ENCODE measurements at places on chromosomes 16 and 17.
A peak's percentile ranks its signal among the peaks of the same experiment; 100 is the strongest.

DNA sequence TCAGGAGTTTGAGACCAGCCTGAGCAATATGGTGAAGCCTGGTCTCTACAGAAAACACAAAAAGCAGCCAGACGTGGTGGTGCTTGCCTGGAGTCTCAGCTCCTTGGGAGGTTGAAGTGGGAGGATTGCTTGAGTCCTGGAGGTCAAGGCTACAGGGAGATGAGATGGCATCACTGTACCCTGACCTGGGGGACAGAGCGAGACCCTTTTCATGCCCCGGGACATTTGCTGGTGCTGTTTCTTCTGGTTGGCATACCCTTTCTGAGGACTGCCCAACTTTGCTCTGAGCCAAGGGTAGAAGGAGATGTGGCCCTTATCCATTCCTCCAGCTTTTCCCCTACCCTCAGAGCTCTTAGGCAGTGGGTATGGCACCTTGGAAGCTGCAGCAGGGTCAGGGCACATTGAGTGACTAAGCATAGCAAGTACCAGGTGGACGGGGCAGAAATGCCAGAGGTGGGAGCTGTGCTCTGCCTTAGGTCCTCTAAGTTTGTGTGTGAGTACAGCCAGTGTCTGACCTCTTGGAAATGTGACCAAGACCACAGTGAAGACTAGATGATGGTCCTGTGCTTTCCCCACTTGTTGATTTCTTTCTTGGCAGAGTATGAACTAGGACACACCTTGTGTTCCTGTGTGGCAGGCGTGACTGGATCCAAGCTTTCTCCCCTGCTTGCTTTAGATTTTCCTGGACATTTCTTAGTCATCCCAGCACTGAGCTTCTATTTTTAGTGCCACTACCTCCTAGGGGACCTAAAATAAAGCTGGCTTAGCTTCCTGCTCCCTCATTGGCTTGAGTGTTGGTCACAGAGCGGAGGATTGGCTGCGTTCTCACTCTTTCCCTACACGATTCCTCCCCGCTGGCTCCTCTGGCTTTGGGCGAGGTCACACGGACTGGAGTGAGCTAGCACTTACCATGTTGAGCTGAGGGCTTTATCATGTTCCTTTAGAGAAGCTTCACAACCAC is 9.9 kb upstream of the EDC4 start:
- no peak for DNase-seq

- no peak for DNase-seq
These were observed 65.2 kb downstream of the ABCC1 start for GRCh38 chr16:16014329-16015224.

DNA sequence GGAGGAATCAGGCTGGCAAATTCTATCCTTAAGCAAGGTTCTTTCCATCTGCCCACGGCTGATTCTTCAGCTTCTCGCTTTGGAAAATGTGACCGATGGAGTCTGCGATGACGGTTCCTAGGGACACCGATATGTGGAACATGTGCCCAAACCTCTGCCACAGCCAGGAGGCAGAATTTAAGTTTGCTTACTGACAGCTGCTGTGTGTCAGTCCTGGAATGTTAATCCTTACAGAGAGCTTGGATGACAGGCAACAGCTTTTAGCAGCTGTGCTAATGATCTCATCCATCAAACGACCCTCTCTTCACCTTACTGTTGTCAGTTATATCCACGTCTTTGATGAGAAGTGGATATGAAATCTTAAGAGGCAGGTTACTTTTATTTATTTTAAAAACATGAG is 11.4 kb upstream of the MYH13 start:
- DNase-seq, result no peak

GRCh38 chr16:4330277-4330874 is 14.5 kb downstream of the GLIS2 start:
- no peak for DNase-seq

GRCh38 chr17:30021708-30022317 is 80.4 kb downstream of the EFCAB5 start:
- DNase-seq, result peak; percentile 3

- peak; percentile 32 for DNase-seq
These were observed 41.7 kb downstream of the SMPD3 start for GRCh38 chr16:68406458-68407152.

DNA sequence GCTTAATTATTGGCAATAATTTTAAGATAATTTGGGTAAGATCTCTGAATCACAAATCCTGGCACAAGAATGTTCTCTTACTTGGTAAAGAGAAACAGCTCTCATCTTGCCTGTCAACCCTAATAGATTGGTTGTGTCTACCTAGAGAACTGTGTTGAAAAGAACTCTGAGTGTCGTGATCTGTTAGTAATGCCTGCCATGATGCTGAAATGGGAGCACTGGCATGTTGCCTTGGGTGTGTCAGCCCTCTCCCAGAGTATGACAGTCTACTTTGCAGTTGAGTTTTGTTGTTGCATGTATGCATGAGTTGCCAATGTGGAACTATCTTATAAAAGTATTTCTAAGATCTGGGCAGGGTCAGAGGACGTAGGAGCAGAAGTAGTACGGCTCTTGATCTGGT is 221.4 kb downstream of the MAF start:
- no peak for DNase-seq

DNA sequence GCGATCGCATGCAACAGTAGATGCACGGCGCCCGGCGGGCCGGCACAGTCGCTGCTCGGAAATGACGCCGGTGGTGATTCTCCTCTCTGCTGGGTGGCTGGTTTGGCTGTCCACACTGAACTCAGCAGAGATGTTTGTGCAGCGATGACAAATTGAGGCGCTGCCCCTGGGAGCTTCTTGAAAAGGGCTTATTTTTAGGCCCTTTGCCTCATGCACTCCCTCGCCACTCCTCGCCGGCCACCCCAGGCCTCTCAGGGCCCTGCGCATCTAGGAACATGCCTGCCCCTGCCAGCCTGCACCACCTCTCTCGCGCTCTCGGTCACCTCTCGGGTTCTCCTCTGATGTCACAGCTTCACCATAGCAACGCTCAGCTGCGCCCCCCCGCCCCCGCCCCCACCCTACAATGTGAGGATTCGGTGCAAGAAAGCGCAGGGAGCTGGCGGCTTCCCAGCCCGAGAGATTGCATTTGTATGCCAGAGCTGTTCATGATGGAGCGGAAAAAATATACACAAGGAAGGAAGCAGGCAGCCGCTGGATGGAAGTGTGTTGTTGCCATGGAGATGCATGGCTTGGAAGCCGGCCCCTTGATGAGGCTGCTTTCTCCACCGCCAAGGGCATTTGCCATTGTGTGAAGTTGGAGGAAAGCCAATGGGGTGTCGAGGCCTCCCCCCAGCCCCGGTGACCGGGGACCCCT is 81.3 kb upstream of the PLCG2 start:
- peak; percentile 58 for DNase-seq

DNA sequence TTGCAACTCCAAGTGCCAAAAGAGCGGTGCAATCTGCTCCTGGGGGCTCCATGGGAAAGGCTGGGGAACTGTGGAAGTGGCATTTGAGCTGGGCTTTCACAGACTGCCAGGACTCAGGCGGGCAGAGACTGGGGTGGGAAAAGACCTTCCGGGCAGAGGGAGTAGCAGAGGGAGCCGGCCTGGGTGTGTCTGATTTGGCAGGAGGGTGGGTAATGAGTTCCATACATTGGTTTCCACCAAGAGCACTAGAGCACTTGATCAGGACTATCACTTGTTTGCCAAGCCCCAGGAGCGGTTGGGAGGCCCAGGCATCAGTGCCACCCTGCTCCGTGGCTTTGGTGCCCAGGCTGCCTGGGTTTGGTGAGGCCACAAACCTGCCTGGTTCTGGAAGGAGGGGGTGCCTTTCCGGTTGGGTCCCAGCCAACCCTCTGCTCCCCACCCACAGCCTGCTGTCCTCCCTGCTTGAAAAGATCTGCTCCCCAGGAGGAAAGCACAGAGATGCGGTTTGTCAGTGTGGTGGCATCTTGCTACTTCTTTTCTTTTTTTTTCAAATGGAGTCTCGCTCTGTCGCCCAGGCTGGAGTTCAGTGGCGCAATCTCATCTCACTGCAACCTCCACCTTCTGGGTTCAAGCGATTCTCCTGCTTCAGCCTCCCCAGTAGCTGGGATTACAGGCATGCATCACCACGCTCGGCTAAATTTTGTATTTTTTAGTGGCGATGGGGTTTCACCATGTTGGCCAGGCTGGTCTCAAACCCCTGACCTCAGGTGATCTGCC is 3.5 kb upstream of the TRIM47 start:
- no peak for DNase-seq

DNA sequence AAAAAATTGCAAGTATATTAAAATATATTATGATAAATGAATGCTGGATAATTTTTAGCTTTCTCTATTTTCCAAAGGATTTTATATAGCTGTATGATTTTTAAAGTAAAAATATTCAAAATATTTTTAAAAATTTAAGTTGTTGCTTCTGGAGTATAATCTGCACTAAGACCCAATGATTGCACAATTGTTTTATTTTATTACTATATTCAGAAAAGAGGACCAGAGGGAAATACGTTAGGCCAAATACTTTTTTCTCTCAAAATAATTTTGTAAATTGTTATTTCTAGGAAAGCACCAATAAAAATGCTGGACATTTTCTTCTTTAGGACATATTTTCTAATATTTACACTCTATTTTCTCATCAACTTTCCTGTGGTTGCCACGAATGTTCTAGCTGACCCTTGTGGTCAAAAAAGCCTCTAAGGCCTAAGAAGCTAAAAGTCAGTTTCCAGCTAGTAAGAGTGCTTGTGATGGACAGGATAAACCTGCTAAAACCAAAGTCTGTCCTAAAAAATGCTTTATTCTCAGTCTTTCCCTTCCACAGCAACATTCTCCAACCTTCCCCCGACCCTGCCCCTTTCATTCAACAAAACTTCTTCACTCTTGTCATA is 31.2 kb downstream of the MMD start:
- no peak for DNase-seq

GRCh38 chr17:50467114-50467854 is 1.4 kb downstream of the CHAD start:
- DNase-seq, result no peak

GRCh38 chr17:36645422-36645821 is 44.0 kb downstream of the MRM1 start:
- DNase-seq, result peak; percentile 43

DNA sequence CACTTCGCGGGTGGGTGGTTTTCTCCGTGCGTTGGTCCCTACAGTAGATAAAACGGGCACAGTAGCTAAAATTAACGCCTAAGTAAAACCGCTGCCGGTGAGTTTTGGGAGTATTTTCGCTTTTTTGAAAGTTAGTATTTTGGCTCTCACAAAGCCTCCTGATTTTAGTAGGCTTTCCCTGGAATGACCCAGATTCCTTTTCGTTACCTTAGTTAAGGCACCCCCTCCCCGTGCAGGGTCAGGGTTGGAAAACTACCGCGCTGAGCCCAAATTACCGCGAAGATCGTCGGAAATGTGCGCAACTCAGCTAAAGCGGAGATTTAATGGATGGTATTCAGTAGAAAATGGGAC is 28.3 kb upstream of the ST6GALNAC1 start:
- DNase-seq, result no peak

DNA sequence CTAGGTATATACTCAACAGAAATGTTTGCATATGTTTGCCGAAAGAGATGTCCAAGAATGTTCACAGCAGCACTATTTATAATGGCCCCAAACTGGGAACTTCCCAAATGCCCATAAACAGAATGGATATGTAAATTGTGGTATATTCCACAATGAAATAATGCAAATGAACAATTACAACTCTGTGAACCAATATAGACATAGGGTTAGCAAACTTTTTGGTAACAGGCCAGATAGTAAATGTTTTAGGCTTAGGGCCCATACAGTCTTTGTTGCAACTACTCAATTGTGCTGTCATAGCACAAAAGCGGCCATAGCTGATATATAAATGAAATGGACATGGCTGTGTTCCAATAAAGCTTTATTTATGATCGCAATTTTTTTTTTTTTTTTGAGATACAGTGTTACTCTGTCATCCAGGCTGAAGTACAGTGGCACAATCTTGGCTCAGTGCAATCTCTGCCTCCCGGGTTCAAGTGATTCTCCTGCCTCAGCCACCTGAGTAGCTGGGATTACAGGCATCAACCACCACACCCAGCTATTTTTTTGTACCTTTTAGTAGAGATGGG is 16.5 kb downstream of the XYLT1 start:
- DNase-seq, result no peak

DNA sequence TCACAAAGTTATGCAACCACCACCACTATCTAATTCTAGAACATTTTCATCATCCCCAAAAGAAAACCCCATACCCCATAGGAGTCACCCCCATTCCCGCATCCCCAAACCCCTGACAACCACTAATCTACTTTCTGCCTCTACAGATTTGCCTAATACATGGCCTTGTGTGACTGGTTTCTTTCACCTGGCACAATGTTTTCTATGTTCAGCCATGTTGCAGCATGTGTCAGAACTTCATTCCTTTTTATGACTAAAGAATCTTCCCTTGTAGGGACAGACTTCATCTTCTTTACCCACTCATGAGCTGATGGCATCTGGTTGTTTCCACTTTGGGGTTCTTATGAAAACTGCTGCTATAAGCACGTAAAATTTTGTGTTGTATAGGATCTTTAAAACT is 34.6 kb downstream of the CYTH1 start:
- no peak for DNase-seq

- DNase-seq, result no peak
These were observed 77.1 kb upstream of the GSE1 start for GRCh38 chr16:85536073-85536410.

GRCh38 chr16:65817066-65817465 is 549.4 kb upstream of the CDH5 start:
- DNase-seq, result no peak

- DNase-seq, result no peak
These were observed 264.6 kb downstream of the HS3ST3A1 start for GRCh38 chr17:13337151-13337550.

DNA sequence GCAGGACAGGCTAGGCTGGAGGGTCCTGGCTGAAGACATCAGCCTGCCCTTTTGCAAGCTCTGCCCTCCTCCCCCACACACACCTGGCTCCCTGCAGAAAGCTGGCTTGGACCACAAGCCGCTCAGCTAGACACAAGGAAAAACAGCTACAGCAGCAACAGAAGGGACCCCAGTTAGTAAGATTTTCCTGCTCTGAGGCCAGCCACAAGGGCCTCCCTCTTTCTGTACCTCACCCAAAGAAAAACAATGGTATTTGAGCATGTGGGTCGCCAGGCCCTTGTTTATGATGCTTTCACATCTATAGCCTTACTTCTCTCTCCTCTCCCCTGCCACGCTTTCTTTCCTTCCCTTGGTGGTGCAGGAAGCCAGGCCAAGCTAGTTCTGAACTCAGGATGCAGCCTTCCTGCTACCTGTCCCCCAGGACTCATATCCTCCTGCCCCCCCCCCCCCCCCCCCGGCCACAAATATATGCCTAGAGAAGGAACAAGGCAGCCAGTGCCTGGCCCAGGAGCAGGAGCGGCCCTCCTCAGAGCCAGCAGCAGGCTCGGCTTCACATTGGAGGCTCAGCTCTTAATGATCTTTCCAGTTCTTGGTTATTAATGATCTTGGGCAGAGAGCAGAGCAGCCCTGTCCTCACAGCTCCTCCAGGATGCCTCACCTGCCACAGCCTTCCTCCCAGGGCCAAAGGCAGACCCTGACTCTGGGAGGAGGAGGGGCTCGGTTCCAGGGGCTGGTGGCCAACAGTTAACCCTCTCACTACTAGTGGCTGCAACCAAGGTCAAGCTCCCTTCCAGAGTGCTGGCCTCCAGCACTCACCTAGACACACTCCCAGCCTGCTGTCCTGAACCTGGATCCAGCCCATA is 19.5 kb downstream of the GRIN2C start:
- no peak for DNase-seq

Measured in NCI-H2227 treated with DMSO at 0.1 percent for 48 hours (cell line).